Lung microvascular endothelial cell (primary cell): ENCODE measurements at places on chromosomes 3 and 15.

DNA sequence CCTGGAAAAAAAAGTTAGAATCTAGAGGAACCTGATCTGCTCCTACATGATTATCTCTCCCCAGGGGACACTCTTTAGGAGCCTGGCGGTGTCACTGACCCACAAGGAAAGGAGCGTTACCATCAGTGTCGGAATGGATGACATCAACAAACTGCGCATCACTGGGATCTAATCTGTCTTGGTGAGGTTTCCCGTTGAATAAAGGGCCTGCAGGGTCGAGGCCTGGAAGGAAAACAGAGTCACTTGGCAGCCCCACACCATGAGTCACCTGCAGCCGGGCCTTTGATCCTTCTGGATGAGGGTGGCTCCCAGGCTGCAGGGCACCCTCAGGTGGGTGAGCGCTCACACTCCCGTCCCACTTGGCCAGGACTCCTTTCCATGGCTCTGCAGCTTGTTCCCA, 25.0 kb downstream of the LIPH start:
- DNase-seq, result no peak

- DNase-seq, result no peak
Measured at GRCh38 chr3:11297126-11297525, 24.9 kb downstream of the ATG7 start.

DNA sequence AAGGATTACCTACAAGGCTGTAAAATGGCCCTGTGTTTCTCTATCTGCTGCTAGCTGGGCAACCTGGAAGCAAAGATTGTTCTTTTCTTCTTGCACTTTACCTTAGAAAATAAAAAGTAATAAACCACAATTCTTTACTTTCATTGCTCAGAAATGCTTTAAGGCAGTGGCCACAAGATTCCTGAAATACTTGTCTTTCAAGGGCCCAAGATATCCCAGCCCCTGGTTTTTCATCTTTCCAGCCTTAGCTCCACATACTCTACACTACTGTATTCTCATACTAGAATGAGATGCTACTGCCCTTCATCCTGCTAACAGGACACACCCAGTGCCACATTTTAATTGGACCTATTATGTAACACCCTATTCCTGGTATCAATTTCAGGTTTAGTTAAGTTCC, 78.9 kb downstream of the GTF2E1 start:
- DNase-seq, result no peak

- no peak for DNase-seq
Measured at GRCh38 chr15:29162411-29162810, 107.2 kb downstream of the NSMCE3 start.

- DNase-seq, result peak; percentile 41
Measured at GRCh38 chr3:100089812-100090668, 24.3 kb downstream of the FILIP1L start.

DNA sequence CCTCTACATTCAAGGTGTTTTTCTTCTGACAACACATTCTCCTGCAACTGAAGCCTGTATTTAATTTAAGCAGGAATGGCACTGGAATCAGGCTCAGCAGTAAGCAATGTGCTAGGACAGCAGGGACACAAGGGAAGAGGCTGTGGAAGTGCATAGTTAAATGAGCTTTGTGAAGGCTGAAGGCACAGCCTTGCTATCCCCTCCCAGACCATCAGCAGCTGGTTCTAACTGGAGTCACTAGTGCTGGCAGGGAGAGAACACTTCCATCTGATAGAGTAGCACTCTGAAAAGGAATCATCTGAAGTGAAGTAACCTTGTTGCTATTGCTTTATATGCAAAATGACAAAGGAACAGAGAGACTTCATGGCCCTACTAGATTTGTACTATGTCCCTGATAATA, 14.7 kb downstream of the UQCC5 start:
- DNase-seq, result no peak

- DNase-seq, result peak; percentile 86
Measured at GRCh38 chr3:12508291-12508700, 24.0 kb downstream of the TSEN2 start.

GRCh38 chr15:42206406-42206805, 1.7 kb downstream of the VPS39 start:
- no peak for DNase-seq

- DNase-seq, result no peak
Measured at GRCh38 chr15:63010386-63010785, 32.2 kb upstream of the TPM1 start.

- no peak for DNase-seq
Measured at GRCh38 chr3:127183931-127184869, 8.7 kb upstream of the PRR23E start.

GRCh38 chr15:52566889-52567288, 1.9 kb downstream of the ARPP19 start:
- no peak for DNase-seq

- DNase-seq, result no peak
Measured at GRCh38 chr15:97966924-97967620, 6.6 kb downstream of the ARRDC4 start.

DNA sequence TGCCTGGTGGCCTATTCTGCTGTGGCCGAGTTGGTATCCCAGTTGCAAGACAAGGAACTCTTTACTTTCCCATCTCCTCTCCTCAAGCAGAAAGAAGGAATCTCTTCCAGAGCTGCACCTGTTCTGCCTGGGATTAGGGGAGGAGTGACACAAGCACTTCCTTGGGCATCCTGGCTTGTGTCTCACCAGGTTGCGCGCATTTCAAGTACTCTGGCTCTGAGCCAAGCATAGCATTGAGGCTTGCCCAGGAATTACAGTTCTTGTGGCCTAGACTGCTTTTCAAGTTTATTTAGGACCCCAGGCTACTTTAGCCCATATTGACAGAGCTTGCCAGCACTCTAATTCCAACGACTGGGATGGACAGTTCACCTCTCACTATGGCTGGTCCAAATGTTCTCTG, 150.5 kb downstream of the RSRC1 start:
- no peak for DNase-seq

GRCh38 chr3:141407047-141407446, 38.7 kb downstream of the ZBTB38 start:
- DNase-seq, result peak; percentile 66

DNA sequence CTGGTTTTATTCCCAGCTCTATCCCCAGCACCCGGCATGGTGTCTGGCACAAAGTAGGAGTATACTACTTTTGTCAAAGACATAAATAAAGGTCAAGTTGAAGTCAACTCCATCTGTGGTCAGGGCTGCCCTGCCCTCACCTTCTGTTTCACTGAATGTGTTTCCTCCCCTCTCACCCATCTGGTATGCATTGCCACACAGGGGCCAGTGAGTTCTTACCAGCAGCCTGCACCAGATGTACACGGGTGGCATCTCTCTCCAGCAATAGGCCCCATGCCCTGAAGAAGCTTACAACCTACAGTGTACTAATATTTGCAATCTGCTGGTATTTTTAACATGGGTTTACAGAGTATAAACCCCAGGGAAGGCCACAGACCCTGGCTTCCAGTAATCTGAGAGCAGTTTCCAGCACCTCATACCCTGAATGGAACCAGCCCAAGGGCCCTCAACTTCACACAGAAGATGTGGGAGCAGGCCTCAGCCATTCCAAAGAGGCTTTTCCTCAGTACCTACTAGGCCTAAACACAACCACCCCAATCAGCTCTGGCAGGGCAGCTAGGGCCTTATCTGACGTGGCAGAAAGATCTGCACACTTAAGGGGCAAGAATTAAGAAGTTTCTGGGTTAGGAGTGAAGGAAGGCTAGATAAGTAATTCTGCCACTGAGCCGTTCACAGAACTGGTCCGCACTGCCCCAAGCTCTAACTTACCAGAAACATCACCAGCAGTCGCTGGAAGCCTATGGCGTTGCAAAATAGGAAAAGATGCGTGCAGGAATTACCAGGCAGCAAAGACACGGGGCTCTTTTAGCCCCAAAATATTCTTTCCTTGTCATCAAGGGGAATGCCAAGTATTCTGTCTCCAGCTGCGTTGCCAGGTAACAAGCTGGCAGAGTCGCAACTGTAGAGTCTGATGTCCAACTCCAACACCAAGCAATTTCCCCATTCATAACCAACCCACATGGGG, 2.1 kb downstream of the IDH2 start:
- no peak for DNase-seq

GRCh38 chr3:48656841-48657281, 5.8 kb downstream of the CELSR3 start:
- DNase-seq, result peak; percentile 17

- DNase-seq, result no peak
Measured at GRCh38 chr15:48202068-48202467, 4.0 kb upstream of the SLC12A1 start.

DNA sequence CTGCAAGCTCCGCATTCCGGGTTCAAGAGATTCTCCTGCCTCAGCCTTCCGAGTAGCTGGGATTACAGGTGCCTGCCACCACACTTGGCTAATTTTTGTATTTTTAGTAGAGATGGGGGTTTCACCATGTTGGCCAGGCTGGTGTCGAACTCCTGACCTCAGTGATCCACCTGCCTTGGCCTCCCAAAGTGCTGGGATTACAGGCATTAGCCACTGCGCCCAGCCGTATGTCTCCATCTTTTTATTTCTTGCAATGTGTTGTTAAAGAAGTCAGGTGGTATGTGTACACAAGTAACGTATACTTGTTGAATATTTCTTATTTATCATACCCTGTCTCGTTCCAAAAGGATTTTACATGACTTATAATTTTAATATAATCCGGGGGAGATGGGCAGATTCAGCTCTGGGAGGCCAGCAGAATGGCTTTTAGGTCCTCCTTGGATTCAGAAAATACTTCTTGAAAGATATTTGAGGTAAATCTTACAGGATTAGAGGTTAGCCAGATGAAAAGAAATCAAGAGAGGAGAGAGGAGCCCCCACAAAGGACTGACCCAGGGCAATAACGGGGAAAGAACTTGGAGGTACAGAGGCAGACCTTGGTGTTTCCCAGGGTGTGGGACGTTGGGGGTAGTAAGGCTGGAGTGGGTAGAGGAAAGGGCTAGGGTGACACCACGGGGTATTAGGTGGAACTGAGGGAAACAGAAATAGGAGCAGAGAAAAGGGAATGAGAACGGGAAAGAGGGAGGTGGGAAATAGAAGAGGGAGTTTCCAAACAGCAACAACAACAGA, 27.2 kb upstream of the MUC20 start:
- no peak for DNase-seq

GRCh38 chr3:100057716-100058575, 56.4 kb downstream of the FILIP1L start:
- no peak for DNase-seq

GRCh38 chr3:25532431-25533162, 104.5 kb downstream of the RARB start:
- no peak for DNase-seq

- no peak for DNase-seq
Measured at GRCh38 chr3:9193211-9193610, 56.2 kb downstream of the SRGAP3 start.

GRCh38 chr3:125331243-125331642, 43.9 kb downstream of the ZNF148 start:
- DNase-seq, result no peak

DNA sequence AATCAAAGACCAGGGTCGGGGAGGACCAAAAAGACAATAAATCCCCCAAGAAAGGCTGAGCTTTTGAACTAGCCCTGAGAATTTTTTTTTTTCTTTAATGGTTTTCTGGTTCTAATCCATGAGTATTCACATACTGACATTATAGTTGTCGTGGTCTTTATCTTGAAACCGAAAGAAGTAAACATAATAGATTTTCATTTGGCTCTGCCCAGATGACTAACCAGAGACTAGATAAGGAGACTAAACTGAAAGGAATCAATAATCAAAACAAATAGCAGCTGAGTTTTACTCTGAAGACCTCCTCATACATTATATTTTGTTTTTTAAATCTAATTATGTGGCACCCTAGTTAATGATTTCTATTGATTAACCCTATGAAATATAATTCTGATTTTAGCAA, 381.4 kb downstream of the CNTN3 start:
- no peak for DNase-seq

GRCh38 chr3:38219609-38220197, 45.9 kb upstream of the SLC22A13 start:
- no peak for DNase-seq

- DNase-seq, result no peak
Measured at GRCh38 chr15:28113394-28114113, 14.4 kb upstream of the OCA2 start.

DNA sequence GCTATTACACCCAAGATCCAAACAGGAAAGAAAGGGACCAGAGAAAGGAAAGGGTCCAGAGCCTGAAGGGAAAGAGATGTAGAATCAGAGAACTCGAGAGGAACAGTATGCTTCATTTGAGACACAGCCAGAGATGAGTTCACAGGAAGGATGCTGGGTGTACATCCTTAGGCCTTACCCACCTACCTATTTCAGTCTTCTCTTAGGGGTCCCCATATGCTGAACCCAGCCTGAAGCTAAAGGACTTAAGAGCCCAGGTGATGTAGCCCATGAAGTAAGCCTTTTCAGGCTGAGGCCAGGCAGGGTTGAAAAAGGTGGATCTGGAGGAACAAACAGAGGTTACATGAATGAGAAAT, 338.0 kb upstream of the KCNH8 start:
- DNase-seq, result no peak

DNA sequence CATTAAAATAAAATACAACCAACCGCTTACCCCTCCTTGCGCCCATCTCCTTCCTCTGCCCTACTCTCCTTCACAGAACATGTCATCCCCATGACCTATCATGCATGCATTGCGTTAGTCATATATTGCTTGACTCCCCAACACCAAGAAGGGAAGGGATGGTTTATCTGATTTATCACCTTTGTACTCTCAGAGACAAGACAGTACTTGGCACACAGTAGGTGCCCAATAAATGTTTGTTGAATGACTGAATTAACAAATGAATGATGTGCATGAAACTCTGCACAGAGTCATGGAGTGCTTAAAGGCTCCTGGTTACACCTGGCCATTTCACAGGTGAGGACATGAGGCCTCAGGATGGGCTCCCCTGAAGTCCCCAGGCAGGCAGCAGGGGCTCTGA, 59.7 kb downstream of the IQSEC1 start:
- no peak for DNase-seq
